Hypothalamus (tissue), 51 donors: ENCODE measurements at places on chromosomes 12 and 14.

DNA sequence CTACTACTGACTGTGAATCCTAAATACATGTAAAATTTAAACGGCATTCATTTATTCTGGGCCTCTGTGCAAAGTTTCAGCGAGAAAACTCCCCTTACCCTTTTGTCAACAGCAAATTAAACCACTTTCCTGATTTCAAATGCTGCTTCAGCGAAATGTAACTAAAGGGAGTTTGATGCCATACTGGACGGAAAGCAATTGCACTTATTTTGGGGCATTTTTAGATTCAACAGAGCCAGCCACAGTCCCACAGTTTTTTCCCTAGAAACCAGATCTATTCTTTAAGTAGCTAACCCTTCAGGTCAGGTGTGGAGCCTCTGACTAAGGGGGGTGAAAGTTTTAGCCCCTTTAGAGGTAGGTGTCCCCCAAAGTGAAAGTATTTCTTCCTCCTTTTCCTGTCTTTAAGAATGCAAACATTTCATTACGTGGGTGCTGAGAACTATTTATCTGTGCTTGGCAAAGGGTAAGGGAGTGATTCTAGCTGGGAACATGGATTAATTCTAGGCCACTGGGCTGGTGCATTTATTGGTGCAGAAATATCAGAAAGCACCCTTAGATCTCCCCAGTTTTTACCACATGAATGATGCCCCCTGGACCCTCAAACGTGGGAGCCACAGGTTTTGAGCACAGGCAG lies 72.7 kb downstream of the SPTB start:
- no peak for DNase-seq

DNA sequence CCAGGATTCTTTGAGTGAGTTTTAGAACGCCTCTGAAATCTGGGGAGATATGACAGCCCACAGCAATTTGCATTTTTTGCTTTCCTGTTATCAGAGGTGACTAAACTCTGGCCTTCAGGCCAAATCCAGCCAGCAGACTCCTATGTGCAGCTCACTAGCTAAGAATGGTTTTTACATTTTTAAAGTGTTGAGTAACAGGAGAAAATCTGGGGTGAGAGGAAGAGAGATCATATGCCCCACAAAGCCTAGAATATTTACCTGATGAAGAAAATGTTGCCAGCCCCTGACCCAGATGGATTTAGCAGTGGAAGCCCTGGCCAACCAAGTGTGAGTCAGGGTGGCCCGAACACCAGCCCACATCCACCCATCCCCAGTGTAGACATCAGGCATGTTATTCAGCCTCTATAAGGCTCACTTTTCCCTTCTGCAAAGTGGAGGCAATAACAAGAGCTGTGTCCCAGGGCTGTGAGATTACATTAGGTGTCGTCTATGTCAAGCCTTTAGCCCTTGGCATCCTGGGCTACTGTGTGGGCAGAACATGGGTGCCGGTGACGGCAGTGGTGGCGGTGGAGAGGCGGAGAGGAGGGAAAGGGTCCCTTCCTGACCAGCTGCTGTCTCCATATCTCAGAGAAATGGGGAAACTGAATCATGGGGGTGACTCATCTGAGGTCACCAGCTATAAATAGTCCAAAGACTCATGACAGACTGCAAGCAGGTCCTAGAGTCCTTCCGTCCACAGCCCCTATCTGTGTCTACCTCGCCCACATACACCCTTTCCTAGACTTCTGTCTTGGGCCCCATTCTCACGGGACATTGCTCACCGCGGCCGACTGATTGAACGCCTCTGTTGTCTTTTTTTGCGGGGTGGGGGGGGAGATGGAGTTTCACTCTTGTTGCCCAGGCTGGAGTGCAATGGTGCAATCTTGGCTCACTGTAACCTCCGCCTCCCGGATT lies 32.6 kb upstream of the CD9 start:
- DNase-seq, result no peak

DNA sequence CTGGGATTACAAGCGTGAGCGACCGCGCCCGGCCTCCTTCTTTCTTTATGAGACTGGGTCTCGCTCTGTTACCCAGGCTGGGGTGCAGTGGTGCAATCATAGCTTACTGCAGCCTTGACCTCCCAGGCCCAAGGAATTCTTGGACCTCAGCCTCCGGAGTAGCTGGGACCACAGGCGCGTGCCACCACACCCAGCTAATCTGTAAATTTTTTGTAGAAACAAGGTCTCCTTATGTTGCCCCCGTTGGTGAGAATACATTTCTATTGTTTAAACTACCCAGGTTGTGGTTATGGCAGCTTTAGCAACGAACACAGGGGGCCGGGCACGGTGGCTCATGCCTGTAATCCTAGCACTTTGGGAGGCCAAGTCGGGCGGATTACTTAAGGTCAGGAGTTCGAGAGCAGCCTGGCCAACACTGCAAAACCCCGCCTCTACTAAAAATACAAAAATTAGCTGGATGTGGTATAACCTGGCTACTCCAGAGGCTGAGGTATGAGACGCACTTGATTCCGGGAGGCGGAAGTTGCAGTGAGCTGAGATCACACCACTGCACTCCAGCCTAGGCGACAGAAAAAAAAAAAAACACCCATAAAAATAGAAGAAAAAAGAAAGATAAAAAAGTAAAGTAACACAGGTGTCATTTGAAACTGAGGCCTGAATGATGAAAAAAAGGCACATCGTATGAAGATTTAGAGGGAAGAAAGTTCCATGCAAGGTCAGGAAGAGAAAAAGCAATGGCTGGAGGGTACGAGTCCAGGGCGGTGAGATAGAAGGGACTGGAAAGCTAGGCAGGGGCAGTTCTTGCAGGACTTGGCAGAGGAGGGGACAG lies 977 bp upstream of the TMEM120B start:
- DNase-seq, result no peak

- DNase-seq, result no peak
Measured at GRCh38 chr14:55092341-55092740, 36.7 kb upstream of the LGALS3 start.

DNA sequence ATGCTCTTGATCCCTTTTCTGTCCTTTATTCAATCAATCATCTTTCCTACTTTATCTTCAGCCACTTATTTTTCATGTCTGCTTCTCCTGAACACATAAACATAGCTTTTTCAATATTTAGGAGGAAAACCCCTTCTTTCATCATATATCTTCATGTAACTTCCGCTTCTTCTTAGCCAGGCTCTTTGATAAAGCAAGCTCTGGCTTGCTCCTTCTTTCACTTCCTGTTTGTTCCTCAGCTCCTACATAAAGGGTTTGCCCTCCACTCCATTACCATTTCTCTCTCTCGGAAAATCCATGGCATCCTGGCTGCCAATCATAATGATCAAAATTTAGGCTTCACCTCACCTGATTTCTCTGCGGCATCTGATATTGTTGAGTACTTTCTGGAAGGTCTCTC lies 33.7 kb upstream of the HELB start:
- no peak for DNase-seq

- DNase-seq, result no peak
Measured at GRCh38 chr12:33771889-33772288, 250.4 kb upstream of the ALG10 start.

- DNase-seq, result no peak
Measured at GRCh38 chr12:109766251-109766778, 52.7 kb downstream of the FAM222A start.
